Fibroblast of skin of left biceps (primary cell): ENCODE measurements at places on chromosomes 2 and 18.

- no peak for DNase-seq
These were observed 109.1 kb downstream of the IRS1 start for GRCh38 chr2:226690461-226691024.

GRCh38 chr2:168773719-168774521 is 28.5 kb upstream of the NOSTRIN start:
- peak; percentile 18 for DNase-seq

DNA sequence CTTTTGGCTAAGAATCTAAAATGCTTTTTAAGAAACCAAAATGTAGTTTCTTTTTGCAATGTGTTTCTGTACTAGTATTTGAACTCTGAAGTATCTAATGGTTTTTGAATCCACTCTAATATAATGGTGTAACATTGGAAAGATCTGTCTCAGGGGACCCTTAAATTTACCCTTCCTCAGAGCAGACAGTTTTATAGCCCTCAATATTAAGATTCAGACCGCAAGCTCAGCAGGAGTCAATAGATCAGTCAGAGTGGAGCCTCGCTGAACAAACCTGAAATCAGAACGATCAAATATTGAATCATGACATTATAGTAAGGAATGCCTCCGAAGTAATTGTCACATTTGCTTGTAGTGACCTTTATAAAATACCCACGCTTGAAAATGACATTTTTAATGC is 18.3 kb downstream of the SGPP2 start:
- DNase-seq: no peak

DNA sequence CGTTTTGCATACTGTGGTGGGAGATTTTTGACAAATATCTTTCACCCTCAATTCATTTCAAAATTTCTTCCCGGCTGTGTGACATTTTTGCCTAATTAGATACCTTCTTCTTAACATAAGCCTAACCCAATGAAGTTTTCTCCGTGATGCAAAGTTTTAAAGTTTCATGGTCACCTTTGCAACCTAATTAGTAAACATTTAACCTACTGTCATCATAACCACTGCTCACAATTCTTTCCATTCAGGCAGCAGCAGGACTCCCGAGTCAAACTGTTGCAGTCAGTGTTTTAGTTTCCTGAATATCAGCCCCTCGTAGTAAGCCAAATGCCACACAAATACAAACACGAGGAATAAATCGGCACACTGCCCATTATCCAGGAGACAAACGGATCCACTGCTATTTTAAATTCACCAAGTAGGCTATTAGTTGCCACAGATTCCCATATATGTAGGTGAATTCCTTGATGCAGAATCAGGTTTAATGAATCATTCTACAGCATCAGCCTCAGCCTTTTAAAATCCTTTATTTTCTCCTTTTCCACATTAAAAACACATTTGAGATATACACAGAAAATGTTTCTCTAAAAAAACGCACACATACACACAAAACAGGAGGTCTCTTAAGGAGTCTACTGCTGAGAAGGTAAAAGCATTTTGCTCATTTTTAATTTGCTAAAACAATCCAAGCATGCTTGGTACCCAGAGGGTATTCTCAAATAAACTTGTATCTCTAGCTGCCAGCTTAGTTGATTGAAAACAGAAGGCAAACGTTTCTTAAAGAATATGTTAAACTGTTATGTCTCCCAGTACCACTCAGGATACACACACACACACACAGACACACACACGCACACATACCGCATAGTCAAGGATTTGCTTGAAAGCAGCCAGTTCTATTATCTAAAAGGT is 106.5 kb upstream of the KCTD1 start:
- DNase-seq: no peak

- DNase-seq: peak; percentile 77
These were observed 348.3 kb upstream of the DSEL start for GRCh38 chr18:67864677-67865340.

GRCh38 chr18:13439461-13439860 is 220.9 kb downstream of the LDLRAD4 start:
- no peak for DNase-seq

DNA sequence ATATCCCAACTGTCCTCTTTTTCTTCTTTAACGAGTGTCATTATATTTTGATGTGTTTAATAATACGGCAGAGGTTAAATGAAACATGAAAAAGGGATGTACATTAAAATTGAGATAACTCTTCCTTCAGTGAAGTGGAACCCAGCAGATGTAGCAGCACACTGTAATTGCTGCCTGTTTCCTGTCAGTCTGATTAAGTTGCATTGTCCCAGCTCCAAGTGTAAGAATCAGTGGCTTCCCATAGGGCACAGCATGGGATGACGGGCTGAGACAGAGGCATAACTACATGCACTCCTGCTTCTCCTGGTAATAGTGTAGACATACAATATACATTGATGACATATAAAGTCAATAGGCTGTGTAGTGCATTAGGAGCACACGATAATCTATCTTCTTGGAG is 175.8 kb upstream of the TCF4 start:
- no peak for DNase-seq

GRCh38 chr2:9693646-9694045 is 62.8 kb upstream of the YWHAQ start:
- DNase-seq: no peak

DNA sequence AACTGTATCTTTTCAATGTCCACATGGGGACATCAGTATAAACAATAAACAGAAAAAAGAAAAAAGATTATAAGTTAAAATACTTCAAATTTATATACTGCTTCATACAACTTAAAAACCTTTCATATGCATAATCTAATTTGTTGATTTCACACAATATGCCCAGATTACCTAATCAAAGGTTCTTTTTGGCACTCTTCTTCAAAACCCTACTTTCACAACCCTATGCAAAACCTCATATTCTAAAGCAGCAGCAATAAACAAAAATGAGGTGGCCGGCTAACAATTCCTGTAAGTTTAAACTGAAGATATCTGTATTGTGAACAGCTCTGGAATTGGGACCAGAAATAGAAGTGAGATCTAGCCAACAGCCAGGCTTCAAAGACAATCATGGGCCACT is 28.6 kb downstream of the STK17B start:
- DNase-seq: no peak

GRCh38 chr2:173972636-173973035 is 7.5 kb upstream of the SP3 start:
- DNase-seq: no peak

GRCh38 chr2:59044736-59045135 is 803.6 kb upstream of the FANCL start:
- no peak for DNase-seq

DNA sequence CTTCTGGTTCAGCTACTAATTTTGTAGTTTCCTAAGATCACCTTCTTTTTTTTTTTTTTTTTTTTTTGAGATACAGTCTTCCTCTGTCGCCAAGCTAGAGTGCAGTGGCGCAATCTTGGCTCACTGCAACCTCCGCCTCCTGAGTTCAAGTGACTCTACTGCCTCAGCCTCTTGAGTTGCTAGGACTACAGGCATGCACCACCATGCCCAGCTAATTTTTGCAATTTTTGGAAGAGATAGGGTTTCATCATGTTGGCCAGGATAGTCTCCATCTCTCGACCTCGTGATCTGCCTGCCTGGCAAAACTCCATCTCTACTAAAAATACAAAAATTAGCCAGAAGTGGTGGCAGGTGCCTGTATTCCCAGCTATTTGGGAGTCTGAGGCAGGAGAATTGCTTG is 301.5 kb upstream of the TFPI start:
- no peak for DNase-seq

DNA sequence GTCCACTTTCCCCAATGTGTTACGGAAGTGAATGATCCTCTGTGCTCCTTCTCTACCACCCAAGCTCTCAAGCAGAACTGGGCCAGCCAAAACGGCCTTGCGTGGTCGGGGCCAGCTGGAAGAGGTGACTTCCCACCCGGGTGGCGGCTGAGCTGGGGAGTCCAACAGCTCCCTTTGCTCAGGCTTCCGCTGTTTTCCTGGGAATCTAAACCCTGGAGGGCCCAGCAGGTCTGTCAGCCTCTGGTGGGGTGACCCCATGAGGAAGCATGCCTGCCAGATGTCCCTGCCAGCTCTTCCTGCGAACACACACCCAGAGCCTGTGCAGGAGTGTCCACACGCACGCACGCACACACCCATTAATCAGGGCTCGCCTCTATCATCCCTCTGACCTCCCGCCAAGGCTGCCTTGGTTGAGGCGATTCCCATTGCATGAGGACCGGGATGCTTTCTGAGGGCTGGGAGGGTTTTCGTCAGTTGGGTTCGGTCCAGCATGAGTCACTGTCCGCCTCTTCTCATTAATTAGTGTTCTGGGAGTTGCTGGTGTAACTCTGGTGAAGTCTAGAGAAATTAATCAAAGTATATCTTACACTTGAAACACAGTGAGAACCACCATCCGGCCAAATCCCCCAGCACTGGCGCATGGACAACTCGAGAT is 90.6 kb downstream of the TWIST2 start:
- DNase-seq: peak; percentile 96

DNA sequence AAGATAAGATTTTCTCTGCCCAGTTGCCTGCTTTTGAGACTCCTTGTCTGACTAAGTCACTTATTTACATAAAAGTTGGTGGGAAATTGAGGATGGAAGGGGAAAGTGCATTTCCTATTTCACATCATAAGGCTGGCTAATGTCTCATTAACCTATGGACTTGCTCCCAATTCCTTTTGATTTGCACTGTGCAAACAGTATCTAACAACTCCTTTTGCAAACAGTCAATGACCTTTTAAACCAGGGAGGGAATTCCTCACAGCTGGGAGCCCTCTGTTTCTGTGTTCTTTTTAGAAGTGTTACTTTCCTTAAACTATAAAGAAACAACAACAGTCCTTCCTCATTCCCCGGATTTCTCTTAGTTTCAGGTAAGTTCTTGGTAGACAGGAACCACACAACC is 272.8 kb downstream of the RND3 start:
- DNase-seq: no peak

- no peak for DNase-seq
These were observed 240.2 kb downstream of the ANAPC1 start for GRCh38 chr2:111643759-111644158.

GRCh38 chr2:96308248-96308647 is 2.9 kb upstream of the SNRNP200 start:
- DNase-seq: no peak

- DNase-seq: no peak
These were observed 44.7 kb downstream of the DHRS9 start for GRCh38 chr2:169114056-169114455.

- no peak for DNase-seq
These were observed 31.3 kb upstream of the LINC00305 start for GRCh38 chr18:64180171-64180570.

- no peak for DNase-seq
These were observed 122.1 kb upstream of the EML6 start for GRCh38 chr2:54601339-54601738.
